ENCODE measurements at places on chromosomes 5 and 9. TPM values are rescaled to one million over a fixed set of nuclear protein-coding genes. Genes with fewer than 3 reads are reported as not detected.

The C9orf153 gene
- total RNA-seq = 0.33 TPM

The ARHGEF37 gene
- 1.5 TPM for total RNA-seq

The SLC4A9 gene
- total RNA-seq = not detected

The FAM153A gene
- 12.8 TPM for total RNA-seq

The ENHO gene
- total RNA-seq = not detected

The PCDHA7 gene
- total RNA-seq = not detected

All from activated CD4-positive, alpha-beta T cell treated with anti-CD3 and anti-CD28 coated beads, Interleukin-2, amount 10 ng/mL, durations not matched to agents 24 days and 14 days (primary cell).